ENCODE measurements at places on chromosomes 2 and 18.

DNA sequence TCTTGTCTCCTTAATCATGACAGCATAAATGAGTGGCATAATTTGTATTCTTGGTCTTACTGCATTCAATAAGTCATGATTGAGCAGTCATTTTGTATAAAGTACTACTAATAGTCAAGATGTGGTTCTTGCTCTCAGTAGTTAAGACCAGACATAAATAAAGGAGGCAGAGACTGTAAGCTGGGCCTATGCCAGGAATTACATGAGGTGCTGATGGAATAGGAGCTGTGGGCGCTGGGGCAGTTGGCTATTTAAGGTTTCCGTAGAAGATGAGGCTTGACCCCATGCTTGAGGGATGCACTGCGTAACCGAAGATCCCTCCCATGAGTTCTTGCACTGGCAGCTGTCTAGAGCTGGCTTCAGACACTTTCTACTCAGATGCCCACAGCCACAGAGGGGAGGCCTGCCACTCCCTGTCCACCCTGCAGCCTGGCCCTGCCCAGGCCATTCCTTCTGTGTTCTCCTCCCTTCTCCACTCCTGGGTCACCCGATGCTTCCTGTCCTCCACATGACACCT is 150.9 kb upstream of the REV1 start:
- no peak for DNase-seq

DNA sequence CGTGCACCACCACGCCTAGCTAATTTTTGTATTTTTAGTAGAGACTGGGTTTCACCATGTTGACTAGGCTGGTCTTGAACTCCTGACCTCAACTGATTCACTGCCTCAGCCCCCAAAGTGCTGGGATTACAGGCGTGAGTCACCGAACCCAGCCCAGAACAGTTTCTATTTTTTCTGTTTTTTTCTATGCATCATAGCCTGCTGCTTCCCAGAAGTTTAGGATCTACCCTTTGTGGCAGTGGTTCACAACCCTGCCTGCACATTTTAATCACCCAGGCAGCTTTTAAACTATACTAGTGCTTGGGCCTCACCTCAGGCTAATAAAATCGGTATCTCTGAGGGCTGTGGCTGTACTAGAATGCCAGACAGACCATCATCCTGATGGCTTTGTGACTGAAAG is 39.7 kb upstream of the SOCS6 start:
- DNase-seq: no peak

DNA sequence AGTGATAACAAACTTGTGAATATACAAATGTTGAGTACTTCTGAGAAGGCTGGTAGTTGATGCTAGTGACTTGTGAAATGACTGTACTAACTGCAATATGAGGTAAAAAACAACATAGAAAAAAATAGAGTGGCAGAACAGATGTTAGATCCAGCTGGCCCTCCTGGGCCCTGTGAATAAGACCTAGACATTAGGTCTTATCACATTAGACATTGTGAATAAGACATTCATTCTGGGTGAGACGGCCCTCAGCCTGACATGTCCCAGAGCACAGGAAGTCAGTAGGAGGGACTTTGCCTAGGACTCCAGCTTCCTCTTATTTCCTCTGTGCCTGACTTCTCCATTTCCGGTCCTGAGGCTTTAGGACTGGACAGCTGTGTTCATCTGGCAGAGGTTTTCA is 22.9 kb downstream of the DOK1 start:
- DNase-seq: peak; percentile 65

DNA sequence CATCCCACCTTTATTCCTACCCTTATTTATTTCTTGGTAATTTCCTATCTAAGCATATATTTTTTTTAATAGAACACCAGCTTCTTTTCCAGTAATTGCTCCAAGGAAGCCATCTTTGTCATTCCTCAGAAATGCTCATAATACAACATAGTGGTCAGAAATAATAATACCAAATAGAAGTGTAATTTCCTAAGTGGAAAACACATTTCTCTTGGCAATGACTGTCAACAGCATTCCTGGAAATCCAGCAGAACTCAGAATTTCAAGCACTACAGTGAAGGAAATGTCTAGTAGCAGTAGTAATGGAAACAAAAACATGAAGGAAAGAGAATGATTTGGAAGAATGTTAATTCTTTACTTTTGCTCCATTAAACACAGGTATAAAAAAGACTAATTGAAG is 56.6 kb downstream of the GDF7 start:
- DNase-seq: no peak

DNA sequence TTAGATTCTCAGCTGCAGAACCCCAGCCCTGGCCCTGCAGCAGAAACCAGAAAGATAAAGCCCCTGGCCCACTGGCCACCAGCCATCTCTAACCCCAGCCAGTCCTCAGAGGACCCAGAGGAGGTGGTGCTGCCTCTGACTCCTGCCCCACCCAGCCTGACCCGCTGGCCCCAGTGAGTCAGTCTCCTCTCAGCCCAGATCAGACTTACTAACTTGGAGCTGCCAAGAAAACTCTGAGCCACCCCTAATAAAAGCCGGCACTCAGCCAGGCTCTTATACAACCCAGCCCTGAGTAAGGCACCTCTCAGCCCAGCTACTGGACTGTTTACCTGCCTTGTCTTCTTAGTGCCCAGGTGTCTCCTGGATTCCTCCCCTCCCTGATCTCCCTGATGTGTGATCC is 2.0 kb downstream of the SLC14A2 start:
- no peak for DNase-seq

- no peak for DNase-seq
Measured at GRCh38 chr18:22604986-22605421, 187.3 kb upstream of the CTAGE1 start.

DNA sequence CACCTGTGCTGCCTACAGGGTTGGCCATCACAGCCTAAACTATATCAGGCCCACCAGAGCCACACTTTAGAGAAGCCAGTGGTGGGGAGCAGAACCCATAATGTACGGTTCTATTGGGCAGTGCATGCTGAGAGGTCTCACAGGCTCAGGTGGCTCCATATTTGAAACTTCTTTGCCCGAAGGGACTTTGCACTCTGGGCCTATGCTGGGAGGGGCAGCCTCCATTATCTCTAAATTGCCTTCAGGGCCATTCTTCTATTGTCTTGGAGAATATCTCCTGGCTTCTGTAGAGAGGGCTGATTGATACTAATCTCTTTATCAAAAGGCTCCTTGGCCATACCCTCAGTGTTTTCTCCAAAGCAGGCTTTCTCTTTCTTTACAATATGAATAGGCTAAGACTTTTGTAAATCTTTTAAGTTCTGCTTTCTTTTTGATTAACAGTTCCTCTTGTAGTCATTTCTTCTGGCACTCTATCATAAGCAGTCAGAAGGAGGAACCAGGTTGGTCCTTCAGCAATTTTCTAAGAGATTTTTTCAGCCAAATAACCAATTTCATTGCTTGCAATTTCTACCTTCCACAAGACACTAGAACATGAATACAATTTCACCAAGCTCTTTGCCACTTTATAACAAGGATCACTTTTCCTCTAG is 44.5 kb downstream of the RPE start:
- DNase-seq: no peak

DNA sequence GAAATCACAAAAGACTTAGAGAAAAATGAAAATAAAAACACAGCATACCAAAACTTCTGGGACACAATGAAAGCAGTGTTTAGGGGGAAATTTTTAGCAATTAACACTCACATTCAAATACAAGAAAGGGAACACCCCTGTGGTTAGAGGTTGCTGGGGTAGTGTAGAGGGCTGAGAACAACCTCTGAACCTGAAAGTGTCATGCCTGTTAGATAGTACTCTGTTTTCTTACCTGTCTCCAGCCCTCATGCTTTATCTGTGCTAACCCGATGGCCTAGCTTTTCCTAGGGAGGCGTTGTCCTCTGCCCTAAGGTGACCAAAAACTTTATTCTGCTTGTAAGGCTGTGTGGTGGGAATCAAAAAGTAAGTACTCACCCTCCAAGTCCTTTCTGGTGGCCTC is 122.6 kb upstream of the OTX1 start:
- no peak for DNase-seq

GRCh38 chr2:180980943-180981911 is 822 bp downstream of the UBE2E3 start:
- DNase-seq: peak; percentile 25

DNA sequence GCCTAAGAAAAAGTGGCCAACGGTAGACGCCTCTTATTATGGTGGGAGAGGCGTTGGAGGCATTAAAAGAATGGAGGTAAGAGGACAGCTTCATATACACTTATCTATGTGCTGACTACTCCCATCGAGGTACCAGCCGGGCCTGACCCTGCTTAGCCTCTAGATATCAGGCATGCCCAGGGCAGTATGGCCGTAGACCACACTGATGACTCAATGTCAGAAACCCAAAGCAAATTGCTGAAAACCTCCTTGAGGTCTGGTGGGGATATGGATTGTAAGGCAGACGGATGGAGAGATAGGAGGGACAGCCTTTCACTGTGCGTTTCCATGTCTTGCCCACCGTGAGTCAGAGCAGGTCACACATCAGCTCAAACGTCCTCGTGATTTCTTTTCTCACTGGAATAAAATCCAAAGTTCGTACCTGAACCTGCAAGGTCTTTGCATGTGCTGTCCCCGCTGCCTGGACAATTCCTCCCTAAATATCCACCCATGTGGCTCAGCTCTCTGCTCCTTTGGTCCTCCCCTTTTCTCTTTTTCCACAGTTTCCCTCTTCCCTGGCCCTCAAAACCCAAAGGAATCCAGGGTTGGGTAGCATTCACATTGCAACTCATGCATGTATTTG is 168.9 kb downstream of the ANTXR1 start:
- no peak for DNase-seq

DNA sequence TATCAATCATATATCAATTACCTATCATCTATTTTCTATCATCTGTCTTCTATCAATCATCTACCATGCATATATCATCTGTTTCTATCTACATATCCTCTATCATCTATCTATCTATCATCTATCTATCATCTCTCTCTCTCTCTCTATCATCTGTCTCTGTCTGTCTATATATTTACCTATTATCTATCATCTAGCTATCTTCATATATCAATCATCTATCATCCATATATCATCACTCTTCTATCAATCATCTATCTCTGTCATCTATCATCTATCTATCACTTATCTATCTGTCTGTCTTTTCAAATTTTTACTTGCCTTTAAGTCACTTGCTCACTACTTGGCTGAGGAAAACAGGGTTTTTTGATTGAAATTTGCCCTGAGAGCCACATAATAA is 592.3 kb downstream of the DCDC2C start:
- DNase-seq: no peak
